ENCODE measurements at places on chromosomes 2 and 18. TPM values are rescaled to one million over a fixed set of nuclear protein-coding genes. Genes with fewer than 3 reads are reported as not detected.

FAM237A gene
- not detected for total RNA-seq

SLC23A3 gene
- 0.16 TPM for total RNA-seq

DHRS9 gene
- 29.2 TPM for total RNA-seq

SCG2 gene
- 2.3 TPM for total RNA-seq

CNDP1 gene
- total RNA-seq = not detected

INPP5D gene
- 0.18 TPM for total RNA-seq

MBD2 gene
- 22.0 TPM for total RNA-seq

EMILIN2 gene
- total RNA-seq = 32.0 TPM

C2orf42 gene
- total RNA-seq = 14.4 TPM

HK2 gene
- 36.5 TPM for total RNA-seq

PLCL1 gene
- total RNA-seq = 21.2 TPM

SPIRE1 gene
- total RNA-seq = 13.8 TPM

Data from cardiac atrium fibroblast (primary cell).